ENCODE measurements at places on chromosomes 13 and 19.

GRCh38 chr13:51221674-51222036, 543 bp upstream of the FAM124A start:
- DNase-seq, result no peak

DNA sequence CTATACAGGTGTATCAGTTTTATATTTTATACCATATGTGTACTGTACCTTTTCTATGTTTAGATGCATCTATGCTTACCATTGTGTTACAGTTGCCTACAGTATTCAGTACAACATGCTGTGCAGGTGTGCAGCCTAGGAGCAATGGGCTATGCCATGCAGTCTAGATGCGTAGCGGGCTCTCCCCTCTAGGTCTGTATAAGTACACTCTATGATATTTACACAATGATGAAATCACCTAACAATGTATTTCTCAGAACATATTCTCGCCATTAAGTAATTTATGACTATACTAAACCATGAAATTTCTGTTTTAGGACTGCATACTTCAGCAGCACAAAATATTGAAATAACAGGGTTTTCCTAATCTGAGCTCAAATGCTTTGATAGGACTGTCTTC, 179.6 kb downstream of the RFC3 start:
- no peak for DNase-seq

GRCh38 chr13:110001670-110002275, 215.4 kb upstream of the IRS2 start:
- DNase-seq, result no peak

DNA sequence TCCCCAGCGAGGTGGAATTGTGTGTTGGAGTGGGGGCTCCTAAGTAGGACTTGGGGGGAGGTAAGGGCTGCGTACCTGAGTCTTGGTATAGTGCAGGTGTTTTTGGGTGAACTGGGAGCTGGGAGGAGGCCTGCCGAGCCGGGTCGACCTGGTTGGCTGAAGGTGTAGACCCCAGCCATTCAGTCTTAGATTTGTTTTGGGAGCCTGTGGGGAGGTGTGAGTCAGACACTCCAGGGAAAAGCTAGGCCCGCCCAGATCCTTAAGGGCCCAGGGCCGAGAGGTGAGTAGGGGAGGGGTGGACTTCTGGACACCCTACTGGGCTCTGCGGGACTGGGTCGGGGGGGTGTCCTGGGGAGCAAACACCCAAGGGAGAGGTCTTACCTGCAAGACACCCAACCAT, 935 bp downstream of the CRB3 start:
- no peak for DNase-seq

GRCh38 chr19:2540646-2541454, 64.9 kb downstream of the GADD45B start:
- DNase-seq, result no peak

- no peak for DNase-seq
Measured at GRCh38 chr19:45418802-45419201, 4.9 kb downstream of the ERCC1 start.

GRCh38 chr13:22111152-22111783, 440.4 kb downstream of the FGF9 start:
- DNase-seq, result no peak

DNA sequence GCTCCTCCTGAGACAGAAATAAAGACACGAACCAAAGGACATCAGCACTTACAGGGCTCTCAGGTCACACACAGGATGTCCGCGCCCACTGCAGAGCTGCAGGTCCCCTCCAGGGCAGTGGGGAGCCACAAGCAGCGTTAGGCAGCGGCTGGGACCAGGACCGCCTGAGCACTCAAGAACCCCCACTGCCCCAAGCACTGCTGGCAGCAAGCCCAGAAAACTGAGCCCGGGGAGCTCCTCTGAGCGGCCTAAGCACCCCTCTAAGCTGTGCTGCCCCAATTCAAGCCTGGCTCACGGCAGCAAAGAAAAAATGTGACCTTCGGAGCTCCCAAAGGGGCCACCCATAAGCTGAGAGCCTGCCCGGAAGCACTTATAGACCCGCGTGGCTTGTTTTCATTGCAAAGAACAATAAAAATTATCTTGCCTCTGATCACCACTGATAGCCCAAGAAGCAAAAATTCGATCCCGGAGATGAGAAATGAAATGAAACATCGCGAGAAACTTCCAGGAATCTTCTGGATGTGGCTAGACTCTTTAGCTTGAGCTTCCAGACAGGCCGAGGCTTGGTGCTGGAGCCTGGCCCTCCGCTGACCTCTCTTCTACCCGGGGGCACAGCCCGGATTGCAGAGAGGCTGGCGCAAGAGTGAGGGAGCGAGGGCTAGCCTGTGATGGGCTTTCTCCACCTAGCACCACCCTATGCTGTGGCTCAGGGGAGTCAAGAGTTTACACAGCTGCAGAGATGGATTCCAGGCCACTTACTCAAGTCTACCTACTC, 6.3 kb downstream of the DPP9 start:
- no peak for DNase-seq

- no peak for DNase-seq
Measured at GRCh38 chr19:10269333-10270179, 1.4 kb upstream of the ICAM1 start.

- DNase-seq, result peak; percentile 32
Measured at GRCh38 chr13:30346153-30346788, 38.9 kb upstream of the KATNAL1 start.

- peak; percentile 49 for DNase-seq
Measured at GRCh38 chr19:3276341-3276799, 51.9 kb downstream of the CELF5 start.

- DNase-seq, result no peak
Measured at GRCh38 chr19:5719274-5719960, 529 bp downstream of the LONP1 start.

DNA sequence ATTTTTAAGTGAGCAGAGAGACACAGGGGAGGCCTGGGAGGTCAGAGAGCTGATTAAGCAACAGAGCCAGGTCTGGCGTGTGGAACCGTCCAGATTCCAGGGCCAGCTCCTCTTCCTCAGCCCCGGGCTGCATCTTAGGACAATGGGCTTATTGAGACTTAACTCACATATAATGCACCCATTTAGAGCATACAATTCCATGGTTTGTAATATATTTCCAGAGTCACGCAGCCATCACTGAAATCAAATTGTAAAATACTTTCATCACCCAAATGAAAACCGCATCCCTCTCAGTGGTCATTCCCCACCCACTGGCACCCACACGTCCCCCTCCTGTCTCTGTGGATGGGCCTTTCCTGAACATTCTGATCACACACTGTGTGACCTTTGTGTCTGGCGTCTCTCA, 2.1 kb upstream of the HMG20B start:
- no peak for DNase-seq

DNA sequence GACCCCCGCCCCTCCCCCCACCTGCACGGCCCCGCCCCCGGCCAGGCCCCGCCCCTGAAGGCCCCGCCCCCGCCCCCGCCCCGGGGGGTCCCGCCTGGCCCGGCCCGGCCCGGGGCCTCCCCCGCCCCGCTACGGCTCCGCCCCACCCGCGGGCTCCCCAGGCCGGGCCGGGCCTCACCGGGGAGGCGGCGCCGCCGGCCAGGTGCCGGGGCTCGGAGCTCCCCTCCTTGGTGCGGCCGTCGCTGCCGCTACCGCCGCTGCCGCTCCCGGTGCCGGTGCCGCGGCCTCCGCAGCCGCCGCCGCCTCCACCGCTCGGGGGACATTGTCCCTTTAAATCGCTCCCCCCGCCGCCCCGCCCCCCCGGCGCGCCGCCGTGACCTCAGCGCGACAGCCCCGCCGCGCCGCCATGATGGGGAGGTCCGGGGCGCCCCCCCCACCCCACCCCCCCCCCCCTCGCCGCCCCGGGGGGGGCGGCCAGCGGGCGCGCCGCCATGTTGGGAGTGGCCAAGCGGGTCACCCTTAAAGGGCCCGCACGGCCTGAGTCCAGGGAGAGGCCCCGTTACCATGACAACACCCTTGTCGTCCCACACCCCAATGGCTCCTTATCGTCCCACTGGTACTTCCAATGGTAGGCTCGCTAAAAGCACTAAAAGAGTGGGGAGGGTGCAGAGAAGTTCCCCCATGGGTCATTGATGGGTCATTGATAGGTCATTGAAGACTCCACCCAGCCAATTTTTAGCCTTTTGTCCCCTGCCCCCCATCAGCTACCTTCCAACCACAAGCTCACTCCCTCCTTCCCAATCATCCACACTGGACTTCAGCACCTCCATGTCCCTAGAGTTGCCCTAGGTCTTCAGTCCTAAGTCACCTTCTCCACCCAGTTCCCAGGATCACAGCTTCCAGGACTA, at the start of gene WIZ:
TSS of gene WIZ (minus strand) at position 337 of the 908 bp plus-strand sequence. CDS start 1,649 bp downstream, outside the sequence.
- DNase-seq, result peak; percentile 97

DNA sequence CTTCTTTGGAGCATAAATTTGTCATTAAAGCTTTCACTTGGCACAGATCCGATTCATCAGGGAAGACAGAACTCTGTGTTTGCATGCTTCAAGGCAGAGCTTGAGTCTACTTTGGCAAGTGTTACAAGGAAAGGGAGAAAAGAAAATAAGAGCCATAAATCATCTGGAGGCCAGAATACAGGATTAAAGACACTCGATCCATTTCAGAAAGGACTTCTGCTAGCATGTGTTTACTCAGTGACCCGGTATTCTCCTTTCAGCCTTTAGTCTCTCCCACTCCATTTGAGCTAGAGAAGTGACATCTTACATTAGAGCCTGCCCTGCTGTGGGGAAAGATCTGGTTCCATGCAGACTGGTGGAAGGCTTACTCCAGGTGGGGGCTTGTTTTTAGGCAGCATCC, 306.4 kb downstream of the KLF5 start:
- DNase-seq, result no peak

GRCh38 chr19:50313812-50314536, 15.2 kb downstream of the KCNC3 start:
- no peak for DNase-seq

DNA sequence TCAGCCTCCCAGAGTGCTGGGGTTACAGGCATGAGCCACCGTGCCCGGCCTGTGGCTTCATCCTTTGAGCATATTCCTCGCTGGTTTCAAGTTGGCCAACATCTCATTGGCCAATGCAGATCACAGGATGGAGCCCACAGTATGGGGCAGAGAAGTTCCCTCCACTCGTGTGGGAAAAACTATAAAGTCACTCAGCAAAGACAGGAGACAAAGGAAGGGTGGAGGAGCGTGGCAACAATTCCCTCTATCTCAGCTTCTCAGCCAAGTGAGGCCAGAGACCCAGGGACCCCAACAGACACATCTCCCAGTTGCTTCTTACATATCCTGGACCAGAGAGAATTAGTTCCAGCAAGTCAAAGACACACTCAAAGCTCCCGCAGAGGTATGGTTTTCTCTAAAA, 184.6 kb upstream of the SOX1 start:
- no peak for DNase-seq

GRCh38 chr19:2803486-2804155, 16.0 kb upstream of the ZNF554 start:
- DNase-seq, result peak; percentile 13

GRCh38 chr13:21138561-21138960, 37.8 kb downstream of the SKA3 start:
- DNase-seq, result no peak

DNA sequence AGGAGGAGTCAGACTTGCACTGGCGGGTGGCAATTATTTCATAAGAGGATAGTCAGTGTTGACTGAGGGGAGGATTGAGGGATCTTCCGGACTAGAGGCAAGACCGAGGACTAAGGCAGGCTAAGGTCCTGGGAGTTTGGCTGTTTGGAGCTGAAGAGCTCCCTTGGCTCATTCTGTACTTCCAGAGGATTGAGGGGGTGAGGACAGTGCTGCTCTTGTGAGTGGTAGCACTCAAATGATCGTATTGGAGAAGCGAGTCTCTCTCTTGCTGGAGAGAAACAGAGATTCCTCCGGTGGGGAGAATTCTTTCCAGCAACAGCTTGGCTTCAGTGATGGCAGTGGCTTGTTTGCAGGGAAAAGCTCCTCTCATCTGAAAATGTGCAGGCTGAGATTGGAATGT, 47.1 kb downstream of the ING1 start:
- DNase-seq, result no peak

GRCh38 chr13:54383604-54384003, 1355.0 kb downstream of the OLFM4 start:
- DNase-seq, result no peak

DNA sequence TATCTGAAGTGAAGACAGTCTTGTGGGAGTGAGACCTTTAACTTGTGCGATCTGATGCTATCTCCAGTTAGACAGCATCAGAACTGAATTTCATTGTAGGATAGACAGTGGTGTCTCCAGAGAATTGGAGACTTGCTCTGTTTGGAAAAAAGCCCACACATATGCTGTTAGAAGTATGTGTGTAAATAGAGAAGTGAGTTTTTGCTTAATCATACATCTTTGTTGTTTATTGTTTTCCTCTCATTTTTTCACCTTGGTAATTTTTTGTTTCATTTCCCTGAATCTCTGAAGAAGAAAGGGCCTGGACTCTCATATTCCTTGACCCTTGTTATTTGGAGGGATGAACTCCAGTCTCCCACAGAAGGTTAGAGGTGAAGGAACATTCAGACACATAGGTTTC, 21.8 kb downstream of the FPR3 start:
- no peak for DNase-seq

- no peak for DNase-seq
Measured at GRCh38 chr13:113044391-113045114, 61.0 kb upstream of the F7 start.

- DNase-seq, result no peak
Measured at GRCh38 chr13:74920361-74920760, 561.6 kb downstream of the TBC1D4 start.

DNA sequence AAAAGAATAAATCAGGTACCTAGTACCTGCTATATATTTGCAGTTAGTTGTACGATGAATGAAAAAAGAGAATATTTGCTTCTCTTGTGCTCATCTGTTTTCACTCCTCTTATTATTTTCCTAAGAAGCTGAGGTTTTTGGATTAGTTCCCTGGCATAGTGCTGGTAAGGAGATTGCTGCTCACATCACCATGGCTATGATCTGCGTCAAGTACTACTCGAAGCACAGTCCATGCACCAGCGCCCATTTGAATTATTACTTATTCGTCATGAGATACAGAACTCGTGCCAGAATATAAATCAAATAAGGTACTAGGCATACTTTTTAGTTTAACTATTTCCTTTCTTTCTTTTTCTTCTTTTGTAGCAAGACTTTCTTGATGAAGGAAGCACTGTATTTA, 7.1 kb downstream of the SERTM1 start:
- no peak for DNase-seq

DNA sequence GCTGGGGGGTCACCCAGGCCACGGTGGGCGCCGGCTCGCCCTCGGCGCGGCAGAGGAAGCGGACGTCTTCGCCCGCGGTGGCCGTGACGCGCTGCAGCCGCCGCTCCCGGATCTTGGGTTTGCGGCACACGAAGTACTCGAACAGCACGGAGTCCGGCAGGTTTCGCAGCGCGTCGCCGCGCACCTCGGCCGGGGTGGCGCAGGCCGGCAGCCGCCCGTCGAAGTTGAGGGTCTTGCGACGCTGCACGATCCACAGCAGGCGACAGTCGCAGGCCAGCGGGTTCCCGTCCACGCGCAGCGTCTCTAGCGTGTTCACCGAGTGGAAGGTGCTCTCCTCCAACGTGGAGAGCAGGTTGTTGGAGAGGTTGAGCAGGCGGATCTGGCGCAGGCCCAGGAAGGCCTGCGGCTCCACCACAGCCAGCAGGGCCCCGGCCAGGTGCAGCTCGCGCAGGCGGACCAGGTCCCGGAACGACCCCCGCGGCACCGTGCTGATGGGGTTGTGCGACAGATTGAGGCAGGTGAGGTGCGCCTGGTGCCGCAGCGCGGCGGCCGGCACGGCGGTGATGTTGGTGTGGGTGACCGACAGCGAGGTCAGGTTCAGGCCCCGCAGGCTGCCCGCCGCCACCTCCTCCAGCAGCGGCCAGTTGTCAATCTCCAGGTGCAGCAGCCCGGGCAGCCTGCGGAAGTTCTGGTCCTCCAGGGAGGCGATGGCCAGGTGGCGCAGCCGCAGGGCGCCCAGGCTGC, 8.6 kb upstream of the PEAK3 start:
- DNase-seq, result no peak

GRCh38 chr19:23070353-23071146, 46.3 kb upstream of the ZNF730 start:
- DNase-seq, result peak; percentile 43
